ENCODE measurements at places on chromosomes 16 and 17. TPM values are rescaled to one million over a fixed set of nuclear protein-coding genes. Genes with fewer than 3 reads are reported as not detected.

FLOT2 gene
- 143 TPM for total RNA-seq

SNAI3 gene
- total RNA-seq: 2.3 TPM

KRTAP3-1 gene
- total RNA-seq: not detected

ACSM2A gene
- total RNA-seq: 3.8 TPM

CIITA gene
- total RNA-seq: 8.6 TPM

ZFHX3 gene
- total RNA-seq: 1.2 TPM

C1QTNF8 gene
- total RNA-seq: not detected

TNFRSF12A gene
- total RNA-seq: 11.6 TPM

DNA sequence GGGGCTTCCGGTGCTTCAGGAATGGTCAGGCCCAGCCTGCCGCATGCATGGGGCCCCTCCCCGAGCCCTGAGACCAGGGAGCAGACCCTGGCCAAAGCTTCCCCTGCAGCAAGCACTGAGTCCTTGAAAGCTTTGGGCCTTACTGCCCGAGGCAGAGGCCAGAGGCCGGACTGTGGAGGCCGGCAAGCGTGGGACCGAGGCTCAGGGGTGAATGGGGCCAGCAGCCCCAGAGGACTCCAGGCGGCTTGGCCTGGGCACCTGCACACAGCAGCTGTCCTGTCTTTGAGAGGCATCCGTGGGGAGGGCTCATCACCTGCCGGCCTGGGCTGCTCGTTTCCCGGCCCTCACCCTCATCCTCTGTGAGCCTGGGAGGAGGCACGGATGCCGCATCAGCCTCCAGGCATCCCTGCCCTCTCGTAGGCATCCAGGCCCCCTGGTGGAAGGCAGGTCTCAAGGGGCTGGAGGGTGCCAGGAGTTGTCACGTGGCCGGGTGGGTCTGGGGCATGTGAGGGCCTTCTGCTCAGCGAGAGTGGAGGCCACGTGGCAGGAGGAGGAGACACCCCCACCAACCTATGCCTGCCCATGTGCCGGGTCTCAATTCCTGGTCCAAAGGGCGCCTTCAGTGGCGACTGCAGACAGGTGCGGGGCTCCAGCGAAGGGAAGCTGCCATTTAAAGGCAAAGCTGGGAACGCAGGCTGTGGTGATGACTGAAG lies 31.4 kb downstream of the CACNA1H start:
- no peak for DNase-seq
- no peak overlapping the region for H3K27ac ChIP-seq
- H3K27me3 ChIP-seq: no peaks in the 10 kb centered on the region
- no peaks in the 10 kb centered on the region for H3K36me3 ChIP-seq
- no peak overlapping the region for H3K4me3 ChIP-seq

DNA sequence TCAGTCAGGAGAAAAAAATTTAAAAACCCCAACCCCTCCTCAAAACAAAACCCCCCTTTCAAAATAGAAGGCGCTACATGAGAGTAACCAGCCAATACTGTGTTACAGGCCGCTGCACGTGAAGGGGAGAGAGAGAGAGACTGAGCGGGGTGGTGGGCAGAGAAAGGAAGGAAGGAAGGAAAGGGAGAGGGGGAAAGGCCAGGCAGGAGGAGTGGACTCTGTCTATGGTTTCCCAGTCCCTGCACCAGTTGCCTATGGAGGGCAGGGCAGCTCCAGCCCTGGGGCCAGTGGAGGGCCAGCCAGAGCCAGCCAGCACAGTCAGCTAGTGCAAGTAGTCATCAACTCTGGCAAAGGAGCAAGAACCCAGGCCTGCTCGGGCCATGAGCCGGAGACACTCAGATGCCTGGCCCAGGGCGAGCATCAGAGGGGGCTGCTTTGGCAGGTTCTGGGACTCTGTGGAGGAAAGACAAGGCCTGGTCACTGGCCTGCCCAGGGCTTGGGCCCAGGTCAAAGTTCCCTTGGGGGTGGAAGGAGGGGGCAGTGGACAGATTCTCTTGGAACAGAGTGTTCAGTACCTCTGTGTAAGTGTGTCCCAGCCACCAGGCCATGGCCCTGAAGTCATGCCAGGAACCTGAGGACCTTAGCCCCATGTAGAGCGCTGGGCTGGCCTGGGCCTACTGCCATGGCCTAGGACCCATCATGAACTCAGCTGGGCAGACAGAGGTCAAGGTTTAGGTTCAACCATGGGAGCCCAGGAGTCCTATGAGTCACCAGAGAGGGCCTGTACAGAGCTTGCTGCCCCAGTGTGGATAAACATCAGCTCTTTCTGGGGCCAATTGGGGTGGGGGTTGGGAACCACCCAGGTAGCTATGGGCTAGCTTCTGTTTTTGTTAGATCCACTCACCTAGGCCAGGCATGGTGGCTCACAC lies 7.3 kb upstream of the GFOD2 start:
- DNase-seq: no peak
- no peak overlapping the region for H3K4me3 ChIP-seq
- peaks cover 23% of the 10 kb centered on the region for H3K36me3 ChIP-seq
- no peaks in the 10 kb centered on the region for H3K27me3 ChIP-seq
- H3K27ac ChIP-seq: no peak overlapping the region

- H3K27ac ChIP-seq: no peak overlapping the region
- no peaks in the 10 kb centered on the region for H3K4me1 ChIP-seq
- peaks cover 17% of the 10 kb centered on the region for H3K27me3 ChIP-seq
- H3K4me3 ChIP-seq: no peak overlapping the region
- H3K36me3 ChIP-seq: peaks cover 5% of the 10 kb centered on the region
Measured at GRCh38 chr16:50555952-50556673, 7.9 kb downstream of the NKD1 start.

DNA sequence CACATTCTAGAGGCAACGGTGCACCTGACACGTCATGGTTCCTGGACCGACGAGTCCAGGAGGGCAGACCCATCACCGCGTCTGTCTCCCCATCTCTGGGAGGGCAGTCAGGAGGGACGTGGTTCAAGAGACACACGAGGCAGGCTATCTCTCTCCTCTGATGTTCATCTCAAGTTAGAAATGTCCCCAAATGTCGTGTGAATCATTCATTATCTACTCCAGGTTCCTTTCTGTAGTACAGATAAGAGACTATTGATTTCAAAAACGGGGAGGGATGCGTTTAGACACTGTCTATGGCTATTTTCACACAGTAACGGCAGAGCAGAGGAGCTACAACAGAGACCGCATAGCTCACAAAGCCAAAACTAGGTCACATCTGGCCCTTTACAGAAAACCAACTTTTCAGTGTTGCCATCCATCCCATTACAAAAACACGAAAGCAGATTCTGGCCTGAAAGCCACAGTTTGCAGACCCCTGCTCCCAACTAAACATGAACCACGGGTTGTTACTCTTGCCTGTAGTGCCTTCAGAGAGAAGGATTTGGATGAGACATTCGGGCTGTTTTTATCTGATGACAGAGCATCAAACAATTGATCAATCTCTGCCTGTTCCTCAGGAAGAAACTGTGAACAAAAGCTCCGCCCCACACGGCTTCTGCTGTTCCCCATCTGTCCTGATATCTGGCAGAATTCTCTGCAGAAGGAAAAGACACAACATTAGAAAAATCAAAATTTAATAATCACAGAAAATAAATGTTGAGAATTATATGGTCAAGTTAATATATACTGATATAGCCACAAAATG lies 6.8 kb downstream of the MEAK7 start:
- no peak overlapping the region for H3K27ac ChIP-seq
- H3K36me3 ChIP-seq: peaks cover 64% of the 10 kb centered on the region
- no peaks in the 10 kb centered on the region for H3K4me1 ChIP-seq
- H3K4me3 ChIP-seq: no peak overlapping the region
- DNase-seq: no peak
- H3K27me3 ChIP-seq: no peaks in the 10 kb centered on the region

- no peaks in the 10 kb centered on the region for H3K27me3 ChIP-seq
- H3K36me3 ChIP-seq: no peaks in the 10 kb centered on the region
- no peak overlapping the region for H3K4me3 ChIP-seq
- H3K4me1 ChIP-seq: no peaks in the 10 kb centered on the region
Measured at GRCh38 chr16:59941594-59941993, 1207.5 kb upstream of the GOT2 start.

DNA sequence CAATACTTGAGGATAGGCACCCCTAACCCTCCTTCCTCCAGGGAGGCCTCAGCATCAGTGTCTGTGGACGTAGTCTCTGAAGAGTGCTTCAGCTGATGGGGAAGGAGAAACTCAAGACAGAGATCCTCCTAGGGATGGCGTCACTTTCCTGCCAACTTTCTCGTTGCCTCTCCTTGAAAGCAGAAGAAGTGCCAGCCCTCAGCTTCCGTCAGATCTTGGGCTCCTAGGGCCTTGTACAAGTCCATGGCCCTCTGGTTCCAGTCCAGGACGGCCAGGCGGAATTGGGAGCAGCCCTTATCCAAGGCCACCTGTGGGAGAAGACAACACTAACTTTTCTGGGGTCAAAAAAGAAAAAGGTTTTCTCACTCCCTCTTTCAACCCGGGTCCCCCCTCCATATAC lies 1.3 kb downstream of the SAT2 start:
- peak overlapping the region; percentile 87 for H3K4me3 ChIP-seq
- DNase-seq: no peak
- peaks cover 6% of the 10 kb centered on the region for H3K36me3 ChIP-seq
- H3K27ac ChIP-seq: no peak overlapping the region
- H3K27me3 ChIP-seq: no peaks in the 10 kb centered on the region
- peaks cover 15% of the 10 kb centered on the region for H3K4me1 ChIP-seq

DNA sequence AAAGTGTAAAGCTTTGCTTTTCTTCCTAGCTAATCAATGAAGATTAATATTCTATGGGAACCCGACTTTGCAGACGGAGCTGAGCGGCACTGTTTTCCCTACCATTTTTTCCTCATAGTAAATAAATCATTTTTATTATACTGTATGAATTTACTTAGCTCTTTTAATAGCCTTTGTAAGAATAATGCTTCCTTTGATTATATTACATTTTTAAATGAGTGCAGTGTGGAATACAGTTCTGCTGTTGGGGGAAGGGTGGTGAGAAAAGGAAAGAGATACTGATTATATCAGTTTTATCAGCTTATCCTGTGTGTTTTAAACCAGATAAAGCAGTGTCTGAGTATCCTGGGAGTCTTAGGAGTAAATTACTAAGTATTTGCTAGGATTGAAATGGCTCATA lies 221.4 kb upstream of the RBFOX1 start:
- no peaks in the 10 kb centered on the region for H3K36me3 ChIP-seq
- no peak for DNase-seq
- no peak overlapping the region for H3K4me3 ChIP-seq
- no peaks in the 10 kb centered on the region for H3K27me3 ChIP-seq
- no peaks in the 10 kb centered on the region for H3K4me1 ChIP-seq

- no peaks in the 10 kb centered on the region for H3K27me3 ChIP-seq
- peaks cover 4% of the 10 kb centered on the region for H3K4me1 ChIP-seq
- H3K4me3 ChIP-seq: no peak overlapping the region
- H3K27ac ChIP-seq: no peak overlapping the region
- peaks cover 22% of the 10 kb centered on the region for H3K36me3 ChIP-seq
Measured at GRCh38 chr16:23081675-23082119, 67.6 kb downstream of the USP31 start.

DNA sequence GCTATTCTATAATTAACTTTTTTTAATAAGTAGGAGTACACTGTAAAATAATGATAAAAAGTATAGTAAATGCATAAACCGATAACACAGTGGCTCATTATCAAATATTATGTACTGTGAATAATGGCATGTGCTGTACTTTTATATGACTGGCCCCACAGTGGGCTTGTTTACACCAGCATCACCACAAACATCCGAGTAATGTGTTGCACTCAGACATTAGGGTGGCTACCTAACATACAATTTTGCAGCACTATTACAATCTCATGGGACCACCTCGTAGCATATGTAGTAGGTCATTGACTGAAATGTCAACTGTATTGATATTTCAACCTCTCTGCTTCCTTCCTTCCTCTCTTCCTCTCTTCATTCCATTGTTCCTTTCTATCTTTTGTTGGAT lies 51.7 kb downstream of the TBX4 start:
- H3K4me3 ChIP-seq: no peak overlapping the region
- no peak overlapping the region for H3K27ac ChIP-seq
- no peak for DNase-seq
- H3K27me3 ChIP-seq: peaks cover 40% of the 10 kb centered on the region
- H3K4me1 ChIP-seq: peaks cover 7% of the 10 kb centered on the region

DNA sequence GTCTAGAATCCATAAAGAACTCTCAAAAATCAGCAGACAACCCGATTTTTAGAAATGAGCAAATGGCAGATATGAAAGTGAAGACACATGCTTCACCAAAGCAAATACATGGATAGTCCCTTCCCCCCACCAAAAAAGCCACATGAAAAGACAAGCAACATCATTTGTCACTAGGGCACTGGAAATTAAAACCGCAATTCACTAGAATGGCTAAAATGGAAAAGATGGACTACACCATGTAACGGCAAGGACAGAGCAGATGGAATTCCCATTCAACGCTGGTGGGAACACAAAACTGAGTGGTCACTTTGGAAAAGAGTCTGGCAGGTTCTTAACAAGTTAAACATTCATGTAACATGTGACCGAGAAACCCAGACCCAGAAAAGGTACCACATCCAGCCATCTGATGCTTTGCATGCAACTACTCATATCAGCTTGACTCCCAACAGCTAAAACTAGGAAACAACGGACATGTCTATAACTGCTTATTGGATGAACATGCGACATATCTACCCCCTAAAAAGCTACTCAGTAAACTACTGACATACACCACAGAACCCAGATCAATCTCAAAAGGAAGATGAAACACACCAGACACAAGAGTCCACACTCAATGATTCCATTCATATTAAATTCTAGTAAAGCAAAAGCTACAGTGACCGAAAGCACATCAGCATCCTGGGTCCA lies 132.6 kb downstream of the ZNF778 start:
- DNase-seq: no peak
- H3K27ac ChIP-seq: peak overlapping the region; percentile 89
- peaks cover 66% of the 10 kb centered on the region for H3K4me1 ChIP-seq
- H3K27me3 ChIP-seq: no peaks in the 10 kb centered on the region

GRCh38 chr17:79272666-79273219 lies 198.1 kb downstream of the ENGASE start:
- H3K4me1 ChIP-seq: no peaks in the 10 kb centered on the region
- H3K4me3 ChIP-seq: no peak overlapping the region
- H3K27ac ChIP-seq: no peak overlapping the region
- no peak for DNase-seq
- no peaks in the 10 kb centered on the region for H3K36me3 ChIP-seq

- H3K27ac ChIP-seq: no peak overlapping the region
- no peak for DNase-seq
- no peaks in the 10 kb centered on the region for H3K27me3 ChIP-seq
- no peak overlapping the region for H3K4me3 ChIP-seq
- H3K36me3 ChIP-seq: no peaks in the 10 kb centered on the region
Measured at GRCh38 chr16:14240964-14241363, 169.8 kb downstream of the MRTFB start.

- no peak overlapping the region for H3K4me3 ChIP-seq
- no peaks in the 10 kb centered on the region for H3K27me3 ChIP-seq
- no peaks in the 10 kb centered on the region for H3K4me1 ChIP-seq
- no peaks in the 10 kb centered on the region for H3K36me3 ChIP-seq
- no peak overlapping the region for H3K27ac ChIP-seq
Measured at GRCh38 chr17:53560953-53561352, 261.8 kb upstream of the KIF2B start.

- no peaks in the 10 kb centered on the region for H3K27me3 ChIP-seq
- H3K4me3 ChIP-seq: no peak overlapping the region
- H3K27ac ChIP-seq: peak overlapping the region; percentile 0
- peaks cover 4% of the 10 kb centered on the region for H3K4me1 ChIP-seq
- DNase-seq: no peak
Measured at GRCh38 chr17:64276961-64277505, 14.0 kb upstream of the TEX2 start.

- no peak overlapping the region for H3K4me3 ChIP-seq
- H3K4me1 ChIP-seq: no peaks in the 10 kb centered on the region
- H3K36me3 ChIP-seq: no peaks in the 10 kb centered on the region
- peaks cover 8% of the 10 kb centered on the region for H3K27me3 ChIP-seq
- DNase-seq: no peak
Measured at GRCh38 chr16:27084307-27085028, 17.7 kb downstream of the C16orf82 start.

Measured in activated T-helper 2 cell treated with anti-CD3 and anti-CD28 coated beads, Interferon-gamma antibody, Interleukin-2, Interleukin-4, amounts not matched to agents 10 μg/mL and 5 μg/mL and 100 μg/mL, durations not matched to agents 14 hours and 24 hours and 36 hours (primary cell).